Activated CD4-positive, alpha-beta T cell treated with anti-CD3 and anti-CD28 coated beads, Interleukin-2, amount 10 ng/mL, durations not matched to agents 24 days and 14 days (primary cell): ENCODE measurements at places on chromosomes 6 and 20. TPM values are rescaled to one million over a fixed set of nuclear protein-coding genes. Genes with fewer than 3 reads are reported as not detected.

GRCh38 chr6:19301980-19302379 lies 535.2 kb upstream of the ID4 start:
- no peak overlapping the region for H3K27ac ChIP-seq
- H3K4me1 ChIP-seq = no peaks in the 10 kb centered on the region
- DNase-seq = no peak
- no peak overlapping the region for H3K4me3 ChIP-seq
- no peaks in the 10 kb centered on the region for H3K36me3 ChIP-seq

- no peak overlapping the region for H3K27ac ChIP-seq
- DNase-seq = peak; percentile 81
- H3K27me3 ChIP-seq = peaks cover 70% of the 10 kb centered on the region
- H3K36me3 ChIP-seq = no peaks in the 10 kb centered on the region
- H3K4me3 ChIP-seq = no peak overlapping the region
- peaks cover 12% of the 10 kb centered on the region for H3K4me1 ChIP-seq
Observed at GRCh38 chr6:33118525-33119123, 42.8 kb downstream of the HLA-DPB1 start.

DNA sequence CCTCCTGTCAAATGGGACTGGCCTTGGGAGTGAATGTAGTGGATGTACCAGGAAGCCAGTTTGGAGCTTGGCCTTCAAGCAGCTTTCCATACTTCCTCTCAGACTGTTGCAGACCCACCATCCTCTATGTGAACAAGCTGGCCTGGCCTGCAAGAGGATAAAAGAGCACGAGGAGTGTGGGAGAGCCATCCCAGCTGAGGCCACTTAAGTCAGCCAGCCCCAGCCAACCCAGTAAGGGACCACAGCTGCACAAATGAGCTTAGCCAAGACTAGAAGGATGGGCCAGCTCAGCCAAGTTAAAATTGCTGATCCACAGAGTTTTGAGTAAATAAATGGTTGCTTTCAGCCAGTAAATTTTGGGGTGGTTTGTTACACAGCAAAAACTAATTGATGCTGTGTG lies 156.9 kb upstream of the SOX4 start:
- H3K27me3 ChIP-seq = peaks cover 21% of the 10 kb centered on the region
- no peak for DNase-seq
- no peak overlapping the region for H3K4me3 ChIP-seq
- no peaks in the 10 kb centered on the region for H3K36me3 ChIP-seq
- peaks cover 15% of the 10 kb centered on the region for H3K4me1 ChIP-seq
- H3K27ac ChIP-seq = no peak overlapping the region

DNA sequence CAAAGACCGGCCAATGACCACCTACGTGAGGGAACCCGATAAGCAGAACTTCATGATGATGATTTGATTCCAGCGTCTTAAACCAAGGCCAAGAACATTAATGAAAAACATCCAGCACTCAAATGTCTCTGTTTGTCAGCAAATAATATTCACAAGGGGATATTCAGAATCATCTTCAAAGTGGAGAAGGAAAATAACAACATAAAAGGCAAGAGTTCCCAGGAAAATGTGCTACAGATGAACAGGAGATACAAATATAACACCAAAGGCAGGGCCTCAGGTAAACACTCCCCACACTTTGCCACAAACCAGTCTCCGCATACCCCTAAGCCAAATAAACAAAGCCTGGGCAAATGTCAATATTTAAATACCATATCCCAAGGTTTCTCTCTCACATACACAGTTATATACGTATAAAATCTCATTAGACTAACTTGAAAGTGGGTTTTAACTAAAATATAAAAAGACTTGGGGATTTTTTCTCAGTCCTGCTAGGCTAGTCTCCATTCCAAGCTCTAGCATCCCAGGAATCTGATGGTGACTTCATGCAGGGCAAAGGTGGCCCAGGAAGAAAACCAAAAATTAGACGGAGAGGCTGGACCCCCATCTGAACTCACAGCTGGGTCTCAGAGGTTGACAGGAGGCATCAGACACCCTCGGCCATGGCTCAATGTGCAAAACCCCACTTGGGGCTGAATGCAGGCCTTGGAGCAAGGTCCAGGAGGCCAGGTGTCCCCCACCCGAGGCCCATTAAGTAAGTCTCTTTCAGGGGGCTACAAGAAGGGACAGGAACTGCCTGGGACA lies 32.1 kb downstream of the TRAM2 start:
- DNase-seq = no peak
- H3K27ac ChIP-seq = no peak overlapping the region
- H3K4me3 ChIP-seq = no peak overlapping the region
- H3K4me1 ChIP-seq = peaks cover 6% of the 10 kb centered on the region
- H3K27me3 ChIP-seq = no peaks in the 10 kb centered on the region

DNA sequence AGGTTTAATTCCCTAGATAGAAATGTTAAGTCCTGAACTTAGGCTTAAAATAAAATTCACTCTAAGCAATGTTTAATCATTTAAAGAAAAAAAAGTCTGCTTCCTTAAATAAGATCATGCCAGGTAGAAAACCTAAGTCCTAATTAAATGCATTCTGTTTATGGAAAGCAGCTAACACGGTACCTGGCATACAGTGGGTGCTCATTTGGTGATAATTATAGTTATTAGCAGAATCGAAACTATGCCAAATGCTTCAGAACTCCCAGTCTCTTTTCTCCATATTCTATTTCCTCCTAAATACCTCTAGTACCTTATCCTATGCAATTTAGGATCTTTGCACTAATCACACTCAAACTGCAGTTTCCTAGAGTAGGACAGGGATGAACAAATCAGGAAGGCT lies 331.8 kb downstream of the EPHA7 start:
- H3K27ac ChIP-seq = no peak overlapping the region
- no peak for DNase-seq
- H3K4me3 ChIP-seq = no peak overlapping the region
- H3K4me1 ChIP-seq = no peaks in the 10 kb centered on the region
- no peaks in the 10 kb centered on the region for H3K27me3 ChIP-seq
- no peaks in the 10 kb centered on the region for H3K36me3 ChIP-seq

DNA sequence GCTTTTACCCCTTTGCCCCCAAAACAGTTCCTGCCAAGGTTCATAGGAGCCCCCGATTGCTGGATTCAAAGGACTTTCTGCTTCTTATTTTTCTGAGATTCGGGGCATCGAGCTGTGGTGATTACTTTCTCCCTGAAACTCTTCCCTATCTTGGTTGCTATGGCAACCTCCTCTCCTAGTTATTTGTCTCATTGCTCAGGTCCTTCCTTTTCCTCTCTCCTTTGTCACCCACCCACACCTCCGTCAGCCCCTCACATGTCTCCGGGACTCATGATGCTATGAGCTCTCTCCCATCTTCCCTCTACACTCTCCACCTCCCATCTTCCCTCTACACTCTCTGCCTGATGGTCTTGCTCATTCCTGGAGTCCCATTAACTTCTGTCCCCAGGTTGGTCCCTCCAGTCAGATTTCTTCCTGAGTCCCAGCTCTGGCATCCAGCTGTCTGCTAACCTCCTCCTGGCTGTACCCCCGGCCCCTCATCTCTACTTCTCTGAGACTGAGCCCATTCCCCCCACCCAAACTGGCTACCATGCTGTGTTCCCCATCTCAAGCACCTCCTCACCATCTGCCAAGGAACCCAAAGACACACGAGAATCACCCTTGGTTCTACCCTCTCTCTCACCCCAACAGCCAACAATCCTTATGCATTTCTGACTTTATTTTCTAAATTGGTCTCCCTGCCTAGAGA lies 30.2 kb upstream of the NNAT start:
- H3K4me1 ChIP-seq = no peaks in the 10 kb centered on the region
- peaks cover under 1% of the 10 kb centered on the region for H3K27me3 ChIP-seq
- H3K36me3 ChIP-seq = no peaks in the 10 kb centered on the region
- no peak overlapping the region for H3K27ac ChIP-seq
- no peak overlapping the region for H3K4me3 ChIP-seq

The AGPAT4 gene
- 6.8 and 7.1 TPM in 2 replicates for total RNA-seq

The TULP1 gene
- not detected in 2 replicates for total RNA-seq
